ENCODE measurements at places on chromosomes 1 and 21. TPM values are rescaled to one million over a fixed set of nuclear protein-coding genes. Genes with fewer than 3 reads are reported as not detected.

Gene BEST4
- 4.1 TPM for total RNA-seq

Gene NBL1
- total RNA-seq: 82.0 TPM

Gene LINGO4
- not detected for total RNA-seq

Gene ANKRD45
- not detected for total RNA-seq

Gene CFHR4
- not detected for total RNA-seq

Gene C1orf141
- total RNA-seq: not detected

Gene CCDC17
- 4.0 TPM for total RNA-seq

Gene ASPM
- total RNA-seq: 0.81 TPM

Gene CFAP45
- 2.1 TPM for total RNA-seq

Gene CCDC27
- not detected for total RNA-seq

Gene SLC5A9
- not detected for total RNA-seq

Gene SASS6
- total RNA-seq: 2.4 TPM

Gene MCM3AP
- 84.3 TPM for total RNA-seq

Gene TFF3
- total RNA-seq: 3.2 TPM

Gene SYT14
- not detected for total RNA-seq

Gene RIPPLY3
- not detected for total RNA-seq
